ENCODE measurements at places on chromosomes 5 and 9.
A peak's percentile ranks its signal among the peaks of the same experiment; 100 is the strongest.

DNA sequence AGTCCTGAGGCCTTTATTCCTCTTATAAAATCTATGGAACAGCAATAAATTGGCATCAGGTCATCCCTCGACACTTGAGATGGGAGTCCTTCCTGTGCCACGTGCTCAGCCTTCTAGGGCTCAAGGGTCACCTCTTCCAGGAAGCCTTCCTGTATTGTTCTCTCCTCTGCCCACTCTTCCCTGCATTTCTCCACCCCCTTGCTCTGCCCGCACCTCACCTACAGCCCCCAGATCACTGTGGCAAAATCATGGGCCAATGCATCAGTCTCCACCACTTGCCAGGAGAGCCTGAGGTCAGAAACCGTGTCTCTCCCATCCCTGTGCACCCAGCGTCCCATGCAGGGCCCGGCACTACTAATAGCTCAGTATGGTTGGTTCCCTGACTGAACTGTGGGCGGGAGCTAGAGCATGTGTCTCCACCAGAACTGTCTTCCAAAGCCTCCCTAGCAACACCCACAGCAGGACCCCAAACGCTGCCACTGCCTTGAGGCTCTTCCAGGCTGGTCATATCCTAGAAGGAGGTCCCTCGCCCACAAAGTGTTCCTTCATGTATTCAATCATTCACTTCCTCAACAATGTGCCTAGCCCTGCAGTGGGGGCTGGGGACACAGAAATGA is 13.5 kb downstream of the DUSP1 start:
- H3K4me3 ChIP-seq: no peak overlapping the region
- no peaks in the 10 kb centered on the region for H3K27me3 ChIP-seq
- no peaks in the 10 kb centered on the region for H3K36me3 ChIP-seq
- DNase-seq: peak; percentile 27
- no peaks in the 10 kb centered on the region for H3K4me1 ChIP-seq
- H3K27ac ChIP-seq: no peak overlapping the region

GRCh38 chr9:86600977-86601376 is 246.8 kb upstream of the TUT7 start:
- H3K4me1 ChIP-seq: no peaks in the 10 kb centered on the region
- no peaks in the 10 kb centered on the region for H3K36me3 ChIP-seq
- no peak overlapping the region for H3K4me3 ChIP-seq
- no peak overlapping the region for H3K27ac ChIP-seq
- DNase-seq: no peak

GRCh38 chr5:176670449-176670848 is 23.2 kb downstream of the TSPAN17 start:
- DNase-seq: no peak
- no peaks in the 10 kb centered on the region for H3K27me3 ChIP-seq
- H3K4me1 ChIP-seq: no peaks in the 10 kb centered on the region
- H3K4me3 ChIP-seq: no peak overlapping the region

DNA sequence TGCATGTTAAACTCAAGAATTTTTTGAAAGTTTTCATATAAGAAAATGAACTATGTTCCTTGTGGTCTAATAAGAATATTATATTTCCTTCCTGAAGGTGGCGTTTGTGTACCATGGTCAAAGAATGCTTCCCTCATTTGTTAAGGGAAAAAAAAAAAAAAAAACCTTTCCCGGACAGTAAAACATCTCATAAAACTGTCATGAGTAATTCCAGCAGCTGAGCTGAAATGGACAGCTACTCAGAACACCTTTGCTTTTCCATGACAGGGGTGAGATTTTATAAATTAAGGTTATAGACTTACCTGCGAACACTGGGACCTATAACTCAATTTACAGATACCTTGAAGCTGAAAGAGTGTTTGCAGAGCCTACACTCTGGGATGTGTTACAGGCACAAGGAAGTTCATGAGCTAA is 113.2 kb upstream of the RANBP3L start:
- H3K4me3 ChIP-seq: no peak overlapping the region
- H3K27ac ChIP-seq: no peak overlapping the region
- no peaks in the 10 kb centered on the region for H3K4me1 ChIP-seq
- H3K27me3 ChIP-seq: no peaks in the 10 kb centered on the region

- H3K36me3 ChIP-seq: no peaks in the 10 kb centered on the region
- H3K27ac ChIP-seq: peak overlapping the region; percentile 96
- DNase-seq: no peak
- H3K4me1 ChIP-seq: peaks cover 69% of the 10 kb centered on the region
Measured at GRCh38 chr9:131728961-131729360, 10.9 kb downstream of the RAPGEF1 start.

DNA sequence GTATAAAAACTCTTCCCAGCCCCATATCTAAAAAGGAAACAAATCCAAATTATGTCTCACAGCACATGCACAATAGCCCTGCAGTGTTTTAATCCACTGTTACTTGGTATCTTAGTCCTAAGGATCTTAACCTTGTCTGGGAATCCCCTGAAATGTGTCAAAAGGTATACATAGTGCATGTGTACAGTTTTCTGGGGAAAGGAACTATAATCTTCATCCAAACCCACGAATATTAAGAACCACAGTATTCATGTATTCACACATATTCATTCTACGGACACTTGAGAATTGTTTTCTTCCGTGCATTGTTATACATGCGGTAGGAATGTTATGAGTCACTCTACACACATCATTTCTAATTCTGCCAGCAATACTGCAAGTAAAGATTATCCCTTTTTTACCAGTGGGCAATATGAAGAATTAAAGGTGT is 47.8 kb upstream of the SNX2 start:
- H3K27me3 ChIP-seq: no peaks in the 10 kb centered on the region
- H3K27ac ChIP-seq: no peak overlapping the region
- no peak for DNase-seq
- H3K4me3 ChIP-seq: no peak overlapping the region

- H3K4me3 ChIP-seq: no peak overlapping the region
- no peak overlapping the region for H3K27ac ChIP-seq
- no peaks in the 10 kb centered on the region for H3K27me3 ChIP-seq
- no peaks in the 10 kb centered on the region for H3K4me1 ChIP-seq
Measured at GRCh38 chr9:130820135-130820738, 14.8 kb upstream of the ABL1 start.

DNA sequence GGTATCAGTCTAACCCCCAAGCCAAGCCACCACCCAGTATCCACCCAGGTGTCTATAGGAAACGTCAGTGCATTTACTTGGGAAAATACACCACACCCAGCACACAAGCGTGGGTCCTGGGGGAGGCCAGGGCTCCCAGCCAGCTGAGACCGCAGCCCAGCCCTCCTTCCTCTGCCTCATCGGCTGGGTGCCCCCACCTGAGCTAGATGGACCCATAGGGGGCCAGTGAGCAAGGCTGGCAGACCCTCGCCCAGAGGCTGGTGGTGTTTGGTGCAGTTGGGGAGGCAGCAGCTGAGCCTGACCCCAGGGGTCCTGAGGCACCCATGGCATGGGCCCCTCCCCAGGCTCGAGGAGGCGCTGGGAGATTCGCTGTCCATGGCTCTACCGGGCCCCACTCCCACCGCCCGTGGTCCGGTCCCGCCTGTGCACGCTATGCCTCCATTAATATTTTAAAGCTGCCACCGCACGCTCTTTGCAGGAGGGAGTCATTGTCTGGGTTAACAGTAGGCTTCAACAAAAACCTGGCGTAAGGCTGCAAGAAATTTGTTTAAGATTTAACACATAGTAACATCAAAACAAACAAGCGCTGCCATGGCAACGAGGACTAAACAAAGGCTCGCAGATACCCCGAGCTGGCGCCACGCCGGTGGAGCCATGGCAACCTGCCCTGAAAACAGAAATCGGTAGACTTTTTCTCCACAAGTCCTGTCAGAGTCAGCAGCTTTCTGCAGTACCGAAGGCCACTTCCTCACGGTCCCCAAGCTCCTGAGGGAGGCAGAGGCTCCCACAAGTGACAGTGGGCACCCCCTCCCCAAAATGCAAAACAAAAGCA is 20.6 kb downstream of the TPPP start:
- DNase-seq: peak; percentile 54
- H3K27me3 ChIP-seq: peaks cover 17% of the 10 kb centered on the region

DNA sequence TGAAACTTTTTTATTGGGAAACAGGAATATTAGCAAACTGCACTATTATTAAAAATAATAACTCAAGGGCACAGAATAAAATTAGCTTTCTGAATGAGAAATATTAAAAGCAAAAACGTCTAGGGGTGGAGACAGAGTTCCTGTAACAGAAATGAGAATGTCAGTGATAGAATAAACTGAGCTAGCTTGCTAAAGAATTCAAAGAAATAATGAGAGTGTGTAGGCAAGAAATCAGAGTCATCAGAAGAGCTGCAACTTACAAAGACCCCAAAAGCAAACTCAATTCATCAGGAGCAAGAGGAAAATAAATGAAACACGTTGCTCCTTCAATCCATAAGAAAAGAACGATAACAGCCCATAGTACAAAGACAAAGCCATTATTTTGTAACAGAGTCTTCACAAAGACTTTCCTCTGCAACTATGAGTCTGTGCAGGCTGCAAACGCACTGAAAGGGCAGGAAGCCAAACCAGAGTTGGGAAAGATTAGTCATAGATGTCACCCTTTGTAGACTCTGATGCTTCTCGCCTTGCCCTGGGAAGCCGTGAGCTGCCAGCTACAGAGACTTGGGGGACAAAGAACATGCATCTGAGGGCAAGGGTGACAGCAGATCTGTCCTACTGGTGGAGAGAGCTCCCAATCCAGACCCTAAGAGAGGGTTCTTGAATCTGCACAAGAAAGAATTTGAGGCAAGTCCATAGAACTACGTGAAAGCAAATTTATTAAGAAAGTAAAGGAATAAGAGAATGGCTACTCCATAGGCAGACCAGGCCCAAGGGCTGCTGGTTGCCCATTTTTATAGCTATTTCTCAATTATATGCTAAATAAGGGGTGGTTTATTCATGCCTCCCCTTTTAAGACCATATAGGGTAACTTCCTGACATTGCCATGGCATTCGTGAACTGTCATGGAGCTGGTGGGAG is 40.8 kb downstream of the SHC3 start:
- H3K4me3 ChIP-seq: no peak overlapping the region
- H3K4me1 ChIP-seq: no peaks in the 10 kb centered on the region
- H3K36me3 ChIP-seq: no peaks in the 10 kb centered on the region
- H3K27ac ChIP-seq: no peak overlapping the region
- no peak for DNase-seq

DNA sequence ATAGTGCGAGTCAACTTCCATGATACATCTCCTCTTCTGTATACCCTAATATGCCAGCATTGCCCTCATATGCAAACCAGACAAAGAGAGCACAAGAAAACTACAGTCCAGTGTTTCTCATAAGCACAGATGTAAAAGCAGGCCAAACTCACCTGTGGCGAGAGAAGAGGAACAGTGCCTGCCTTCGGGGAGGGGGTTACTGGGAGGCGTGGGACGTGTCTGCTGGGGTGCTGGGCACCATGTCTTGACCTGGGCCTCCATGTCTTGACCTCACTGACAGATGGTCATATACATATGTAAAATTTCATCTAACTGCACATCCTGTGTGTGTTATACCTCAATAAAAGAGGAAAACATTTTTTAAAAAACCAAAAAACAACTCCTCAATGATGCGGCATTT is 159.3 kb upstream of the PPP1R26 start:
- no peak for DNase-seq
- H3K4me3 ChIP-seq: no peak overlapping the region
- no peaks in the 10 kb centered on the region for H3K4me1 ChIP-seq
- no peaks in the 10 kb centered on the region for H3K36me3 ChIP-seq
- H3K27me3 ChIP-seq: no peaks in the 10 kb centered on the region

DNA sequence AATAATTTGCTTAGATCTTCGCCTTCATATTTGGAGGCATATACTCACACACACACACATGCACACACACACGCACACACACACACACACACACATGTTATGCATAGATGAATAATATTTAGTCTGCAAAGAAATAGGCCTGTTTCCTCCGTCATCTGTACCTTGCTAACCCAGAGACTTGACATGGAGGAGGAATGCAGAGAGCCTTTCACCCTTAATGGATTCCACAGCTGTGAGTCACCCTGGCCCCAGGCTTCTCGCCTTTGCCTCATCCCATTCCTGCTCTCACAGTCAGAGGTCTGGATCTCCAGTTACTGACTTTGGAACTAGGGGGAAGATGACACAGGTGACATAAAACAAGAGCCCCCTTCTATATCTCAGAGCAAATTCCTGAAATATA is 29.7 kb downstream of the ZNF462 start:
- no peaks in the 10 kb centered on the region for H3K27me3 ChIP-seq
- H3K4me1 ChIP-seq: no peaks in the 10 kb centered on the region
- no peak overlapping the region for H3K27ac ChIP-seq
- H3K36me3 ChIP-seq: no peaks in the 10 kb centered on the region

Measured in CD14-positive monocyte (primary cell).